ENCODE measurements at places on chromosomes 7 and 10.

GRCh38 chr10:120069700-120070099 is 177.2 kb downstream of the SEC23IP start:
- no peak for DNase-seq

DNA sequence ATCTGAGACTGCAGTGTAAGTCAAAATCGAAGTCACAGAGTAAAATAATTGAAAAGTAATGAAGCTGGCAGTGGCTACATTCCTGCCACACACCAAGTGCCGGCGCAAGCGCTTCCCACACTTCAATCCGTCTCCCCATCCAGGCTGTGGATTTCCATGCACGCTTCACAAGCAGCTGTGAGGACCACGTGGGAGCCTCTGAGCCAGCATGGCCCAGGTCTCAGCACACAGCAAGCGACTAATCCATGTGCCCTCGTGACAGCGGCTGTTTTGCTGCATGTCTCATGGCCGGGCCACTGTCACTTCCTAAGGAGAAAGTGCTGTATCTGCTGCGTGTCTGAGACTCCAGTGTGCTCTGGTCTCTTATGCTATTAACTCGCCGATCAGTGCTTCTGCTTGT is 566.9 kb downstream of the DNAJB6 start:
- no peak for DNase-seq

DNA sequence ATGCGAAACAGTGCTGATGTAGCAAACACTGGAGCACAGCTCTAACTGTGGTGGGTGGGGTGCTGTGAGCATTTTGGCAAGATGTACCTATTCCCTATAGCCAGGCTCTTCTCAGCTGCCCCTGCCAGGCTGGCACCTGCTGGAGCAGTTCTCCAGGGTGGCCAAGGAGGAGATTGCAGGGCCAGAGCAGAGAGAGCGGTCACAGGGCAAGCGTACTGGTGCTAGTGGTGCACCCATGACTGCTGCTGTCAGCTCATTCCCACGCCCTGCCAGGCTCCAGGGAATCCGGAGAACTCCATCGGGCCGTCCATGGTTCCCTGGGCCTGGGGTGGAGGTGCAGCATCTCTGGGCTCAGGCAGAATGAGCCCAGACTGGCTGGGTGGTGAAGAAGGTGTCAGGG is 2.1 kb downstream of the COL13A1 start:
- DNase-seq: no peak

GRCh38 chr10:24418532-24418931 is 209.6 kb downstream of the KIAA1217 start:
- no peak for DNase-seq

DNA sequence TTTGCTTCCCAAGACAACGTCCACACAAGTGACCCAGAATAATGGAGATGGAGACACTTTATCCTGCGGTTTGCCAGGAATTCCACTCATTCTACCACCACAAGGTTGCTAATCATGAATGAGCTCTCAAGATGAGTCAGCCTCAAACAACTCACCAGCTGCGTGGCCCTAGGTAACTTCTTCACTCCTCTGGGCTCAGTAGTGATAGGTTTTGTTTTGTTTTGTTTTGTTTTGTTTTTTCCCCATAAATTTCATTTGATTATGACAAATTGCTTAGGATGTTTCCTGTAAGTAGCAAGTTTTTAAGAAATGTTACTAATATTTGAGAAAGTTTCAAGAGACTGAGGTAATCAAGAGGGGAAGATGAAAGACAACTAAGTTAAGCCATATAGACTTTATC is 286.8 kb downstream of the PARD3 start:
- DNase-seq: no peak

DNA sequence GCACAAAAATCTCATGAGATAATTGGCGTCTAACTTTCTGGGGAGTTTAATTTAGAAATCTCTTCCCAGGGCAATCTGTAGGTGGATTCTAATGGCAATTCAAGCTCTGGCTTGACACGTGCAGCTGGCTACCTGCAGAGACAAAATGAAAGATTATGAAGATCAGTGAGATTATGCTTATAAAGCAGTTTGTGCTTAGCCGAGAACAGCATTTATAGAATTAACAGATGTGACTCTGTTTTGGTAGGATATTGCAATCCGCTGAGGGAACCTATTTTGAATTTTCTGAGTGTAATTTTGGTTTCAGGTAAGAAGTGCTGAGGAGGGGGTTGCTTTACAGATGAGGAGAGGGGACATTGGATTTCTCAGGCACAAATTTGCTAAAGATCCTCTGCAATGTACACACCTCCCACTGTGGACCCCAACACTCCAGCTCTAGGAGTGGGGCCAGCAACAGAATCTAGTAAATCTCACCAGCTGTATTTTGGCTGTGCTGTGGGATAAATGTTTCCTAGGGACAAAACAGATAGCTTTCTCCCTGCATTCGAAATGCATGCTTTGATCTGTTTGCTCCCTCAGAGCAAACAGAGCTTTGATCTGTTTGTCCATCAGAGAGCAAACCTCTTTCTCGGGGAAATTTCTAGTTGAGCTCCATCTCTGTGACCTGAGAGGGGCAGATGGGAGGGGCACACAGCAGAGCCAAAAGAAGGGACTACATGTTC is 7.4 kb downstream of the GJD4 start:
- DNase-seq: no peak

- DNase-seq: peak; percentile 25
Measured at GRCh38 chr10:100858261-100858660, 54.5 kb upstream of the SLF2 start.

DNA sequence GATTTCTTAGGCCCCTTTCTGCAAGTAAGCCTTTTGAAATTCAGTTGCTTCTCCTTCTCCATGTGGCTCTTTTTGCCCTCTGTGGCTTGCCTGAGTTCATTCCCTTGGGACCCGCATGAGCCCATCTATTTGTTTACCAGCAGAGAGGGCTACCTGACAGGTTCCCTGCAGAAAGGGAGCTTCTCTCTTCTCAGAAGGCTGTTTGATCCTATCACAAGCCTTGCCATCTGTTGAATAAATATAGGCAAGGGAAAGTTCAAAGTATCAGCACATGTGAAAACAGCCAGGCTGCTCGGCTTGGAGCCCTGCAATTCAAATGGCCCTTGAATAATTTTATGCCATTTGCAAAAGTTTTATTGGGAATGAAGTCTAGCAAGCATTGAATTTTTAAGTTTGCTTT is 720.2 kb upstream of the FZD8 start:
- no peak for DNase-seq

GRCh38 chr7:151057506-151057988 is at the start of gene CDK5:
Gene CDK5, minus strand, starts transcription at chr7:151057897. Its CDS starts 49 bp downstream, at chr7:151057848.
- no peak for DNase-seq

- DNase-seq: no peak
Measured at GRCh38 chr7:32453341-32454011, 36.7 kb downstream of the LSM5 start.

Data from erythroblast (primary cell).